Activated CD4-positive, CD25-positive, alpha-beta regulatory T cell treated with anti-CD3 and anti-CD28 coated beads, Interleukin-2, amount 50 U/mL, for 16 hours (primary cell): ENCODE measurements at places on chromosomes 4 and X.

- no peak for DNase-seq
Measured at GRCh38 chr4:89121387-89122068, 10.2 kb downstream of the TIGD2 start.

GRCh38 chr4:40455340-40455902 is 120.3 kb downstream of the CHRNA9 start:
- DNase-seq, result no peak

DNA sequence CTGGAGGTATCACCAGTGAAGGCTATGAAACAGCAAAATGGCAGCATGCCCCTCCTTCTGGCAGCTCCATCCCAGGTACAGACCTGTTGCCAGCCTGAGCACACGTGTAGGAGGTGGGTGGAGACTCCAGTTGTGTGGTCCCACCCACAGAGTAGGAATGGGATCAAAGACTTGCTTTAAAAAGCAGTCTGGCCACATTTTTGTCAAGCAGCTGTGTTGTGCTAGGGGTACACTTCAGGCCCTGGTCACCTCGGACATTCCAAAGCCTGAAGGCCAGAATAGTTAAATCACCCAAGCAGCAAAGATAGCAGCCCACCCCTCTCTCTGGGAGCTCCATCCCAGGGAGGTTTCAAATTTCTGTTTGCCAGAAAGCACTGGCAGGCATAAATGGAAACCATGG is 20.3 kb upstream of the AMBN start:
- no peak for DNase-seq

GRCh38 chr4:46389301-46389775 is 590 bp downstream of the GABRA2 start:
- no peak for DNase-seq
